ENCODE measurements at places on chromosomes 5 and 9.

DNA sequence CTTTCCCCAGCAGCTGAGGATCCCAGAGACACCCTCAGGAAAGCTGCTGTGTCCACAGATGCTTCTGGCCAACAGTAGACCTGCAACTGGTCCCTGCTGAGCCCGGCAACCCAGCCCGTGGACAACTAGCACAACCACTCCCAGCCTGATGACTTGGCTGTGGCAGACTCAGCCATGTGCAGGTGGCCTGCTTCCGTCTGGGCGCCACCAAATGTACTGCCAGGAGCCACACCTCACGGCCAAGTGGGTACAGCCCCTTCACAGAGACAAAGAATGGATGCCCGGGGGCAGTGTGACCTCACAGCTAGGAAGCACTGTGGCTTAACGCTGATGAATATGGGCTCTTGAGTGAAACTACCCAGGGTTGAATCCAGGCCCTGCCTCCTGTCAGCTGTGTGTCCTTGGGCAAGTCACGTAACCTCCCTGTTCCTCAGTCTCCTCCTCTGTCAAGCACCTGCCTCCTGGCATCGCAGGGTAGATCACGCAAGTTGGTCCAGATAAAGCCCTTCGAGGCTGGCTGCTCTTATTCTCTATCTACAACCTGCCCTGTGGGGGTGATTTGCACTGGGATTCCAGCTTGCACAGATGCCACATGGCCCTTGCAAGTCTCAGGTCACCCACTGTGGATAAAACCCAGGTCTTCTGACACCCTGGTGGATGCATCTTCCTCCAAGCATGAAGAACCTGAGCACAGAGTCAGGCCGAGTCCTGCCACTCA, 225.0 kb downstream of the PBX3 start:
- DNase-seq: no peak

GRCh38 chr5:66223637-66224036, 79.5 kb downstream of the SREK1 start:
- DNase-seq: no peak

GRCh38 chr5:42579320-42579719, 156.1 kb downstream of the GHR start:
- no peak for DNase-seq

GRCh38 chr5:6723122-6723815, 10.0 kb downstream of the TENT4A start:
- DNase-seq: no peak

GRCh38 chr9:97660847-97661246, 27.2 kb downstream of the NCBP1 start:
- no peak for DNase-seq

- DNase-seq: no peak
Observed at GRCh38 chr5:11504886-11505193, 399.4 kb downstream of the CTNND2 start.

DNA sequence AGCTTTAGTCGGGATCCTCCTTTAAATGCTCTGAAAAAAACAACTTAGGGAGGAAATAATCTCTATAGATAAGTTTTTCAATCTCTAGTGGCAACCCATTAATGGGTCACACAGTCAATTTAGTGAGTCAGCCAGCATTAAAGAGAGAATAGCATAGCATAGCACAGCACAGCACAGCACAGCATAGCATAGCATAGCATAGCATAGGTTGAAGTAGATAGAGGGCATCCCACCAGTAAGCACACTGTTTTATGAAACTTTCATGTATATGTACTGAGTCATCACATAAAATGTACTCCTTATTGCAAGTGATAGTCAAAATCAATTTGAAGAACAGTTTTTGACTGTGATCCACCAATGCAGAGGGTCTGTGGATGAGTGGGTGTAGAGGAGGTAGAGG, 522.9 kb downstream of the CCDC171 start:
- DNase-seq: no peak

All from NCI-H1436 (cell line).